ENCODE measurements at places on chromosomes 3 and 15.

DNA sequence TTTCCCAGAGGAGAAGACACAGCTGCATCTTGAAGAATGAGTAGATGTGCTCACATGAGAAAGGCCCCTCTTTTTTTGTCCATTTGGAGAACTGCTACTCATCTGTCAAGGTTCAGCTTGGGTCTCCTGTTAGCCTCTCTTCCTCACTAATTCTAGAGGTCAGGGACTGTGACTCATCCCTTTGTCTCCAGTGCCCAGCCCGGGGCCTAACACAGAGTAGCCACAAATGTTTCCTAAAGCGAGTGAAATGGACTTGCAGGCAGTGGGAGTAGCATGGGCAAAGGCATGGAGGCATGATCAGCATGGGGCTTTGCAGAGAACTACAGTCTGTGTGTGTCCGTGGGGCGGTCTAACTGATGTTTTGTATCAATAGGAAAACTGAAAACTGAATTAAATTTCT lies 33.9 kb upstream of the MRPS22 start:
- DNase-seq: no peak

DNA sequence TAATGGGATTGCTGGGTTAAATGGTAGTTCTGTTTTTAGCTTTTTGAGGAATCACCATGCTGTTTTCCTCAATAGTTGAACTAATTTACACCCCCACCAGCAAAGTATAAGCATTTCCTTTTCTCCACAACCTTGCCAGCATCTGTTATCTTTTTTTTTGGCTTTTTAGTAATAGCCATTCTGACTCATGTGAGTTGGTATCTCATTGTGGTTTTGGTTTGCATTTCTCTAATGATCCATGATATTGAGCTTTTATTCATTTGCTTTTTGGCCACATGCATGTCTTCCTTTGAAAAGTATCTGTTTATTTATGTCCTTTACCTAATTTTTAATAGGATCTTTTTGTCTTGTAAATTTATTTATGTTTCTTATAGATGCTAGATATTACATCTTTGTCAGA lies 288.2 kb downstream of the EPHA6 start:
- no peak for DNase-seq

- no peak for DNase-seq
These were observed 122.7 kb upstream of the MNS1 start for GRCh38 chr15:56587686-56588085.

- DNase-seq: no peak
These were observed 70.9 kb downstream of the GMPS start for GRCh38 chr3:155941354-155941753.

DNA sequence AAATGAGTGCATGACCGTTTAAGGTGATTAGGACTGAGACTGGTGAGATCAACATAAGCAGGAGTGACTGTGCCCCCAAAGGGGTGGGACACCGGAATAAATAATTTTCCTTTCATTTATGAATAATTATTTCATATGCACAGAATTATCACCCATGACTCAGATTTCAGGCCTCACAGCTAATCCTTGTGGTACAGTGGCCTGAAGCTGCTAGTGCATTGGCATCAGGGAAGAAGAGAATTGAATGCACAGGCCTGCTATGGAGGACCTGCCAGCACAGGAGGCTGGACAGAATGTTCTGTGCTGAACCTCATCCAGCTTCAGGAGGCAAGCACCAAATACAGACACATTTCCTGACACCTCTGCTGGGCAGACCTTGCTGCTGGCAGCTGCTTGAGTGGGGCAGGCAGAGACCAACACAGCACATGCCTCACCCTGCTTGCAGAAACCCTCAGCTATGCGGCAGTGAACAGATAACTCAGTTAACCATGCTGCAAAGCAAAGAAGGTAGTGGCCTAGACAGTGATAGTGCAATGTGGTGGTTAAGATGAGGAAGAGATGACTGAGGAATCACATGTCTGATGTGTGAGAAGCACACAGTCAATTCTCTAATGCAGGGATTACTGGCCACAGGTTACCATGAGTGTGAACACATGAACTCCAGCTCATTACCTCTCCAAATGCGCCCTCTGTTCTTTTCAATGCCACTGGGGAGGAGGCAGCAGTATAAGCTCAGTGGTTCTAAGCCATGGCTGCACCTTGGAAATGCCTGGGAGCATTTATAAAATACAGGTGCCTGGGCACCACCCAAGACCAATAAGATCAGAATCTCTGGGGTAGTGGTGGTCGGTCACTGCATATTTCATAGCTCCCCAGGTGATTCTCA lies 68.1 kb upstream of the SCN5A start:
- DNase-seq: no peak

- DNase-seq: no peak
These were observed 122.9 kb downstream of the PDE8A start for GRCh38 chr15:85104584-85104983.

- DNase-seq: peak; percentile 56
These were observed 99.2 kb upstream of the TRPM1 start for GRCh38 chr15:31200735-31201151.

- DNase-seq: no peak
These were observed 88.6 kb upstream of the ZNF385D start for GRCh38 chr3:21839592-21839991.

DNA sequence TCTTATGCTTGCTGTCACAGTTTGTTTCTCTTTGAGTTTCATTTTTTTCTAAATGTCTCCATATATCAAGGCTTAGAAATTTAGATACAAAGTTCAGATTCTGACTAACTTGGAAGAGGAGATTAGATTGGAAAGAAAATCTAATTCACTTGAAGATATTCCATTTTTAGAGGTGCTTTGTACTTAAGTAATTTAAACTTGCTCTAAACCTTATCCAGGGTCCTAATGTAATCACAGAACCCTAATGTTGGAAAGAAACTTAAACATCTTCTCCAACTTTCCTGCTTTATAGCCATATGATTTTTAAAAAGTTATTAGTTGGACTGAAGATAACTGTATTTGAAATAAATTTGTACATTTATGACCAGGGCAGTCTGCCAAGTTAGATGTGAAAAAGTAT lies 81.1 kb upstream of the ARHGEF3 start:
- DNase-seq: no peak

- no peak for DNase-seq
These were observed 303.6 kb downstream of the LSAMP start for GRCh38 chr3:116141724-116142123.

GRCh38 chr3:143975554-143976152 lies 4.0 kb downstream of the DIPK2A start:
- DNase-seq: no peak

- DNase-seq: no peak
These were observed 109.3 kb downstream of the OCA2 start for GRCh38 chr15:27989838-27990237.

DNA sequence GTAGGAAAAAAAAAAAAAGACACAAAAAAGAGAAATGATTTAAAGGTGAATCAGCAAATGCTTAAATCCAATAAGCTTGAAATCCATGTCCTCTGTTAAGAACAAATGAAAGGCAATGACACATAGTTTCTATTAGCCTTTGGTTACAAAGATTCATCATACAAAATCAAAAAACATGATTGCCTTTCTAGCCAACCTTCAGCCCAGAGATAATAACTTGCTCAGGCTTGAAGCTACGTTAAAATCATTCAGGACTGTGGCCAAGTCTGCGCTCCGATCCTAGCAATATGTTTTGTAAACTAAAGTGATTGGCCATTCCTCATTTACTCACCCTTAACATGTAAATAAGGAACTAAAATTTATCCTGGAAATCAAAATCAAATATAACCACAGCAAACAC lies 556.7 kb downstream of the FGF12 start:
- no peak for DNase-seq

Data from stimulated activated CD4-positive, alpha-beta T cell treated with anti-CD3 and anti-CD28 coated beads, Interleukin-1b, Interleukin-23, amount 100 ng/mL, for 1 hour (primary cell).